ENCODE measurements at places on chromosomes 13 and 19.

- no peak for DNase-seq
Observed at GRCh38 chr13:111893071-111893606, 173.8 kb upstream of the SOX1 start.

DNA sequence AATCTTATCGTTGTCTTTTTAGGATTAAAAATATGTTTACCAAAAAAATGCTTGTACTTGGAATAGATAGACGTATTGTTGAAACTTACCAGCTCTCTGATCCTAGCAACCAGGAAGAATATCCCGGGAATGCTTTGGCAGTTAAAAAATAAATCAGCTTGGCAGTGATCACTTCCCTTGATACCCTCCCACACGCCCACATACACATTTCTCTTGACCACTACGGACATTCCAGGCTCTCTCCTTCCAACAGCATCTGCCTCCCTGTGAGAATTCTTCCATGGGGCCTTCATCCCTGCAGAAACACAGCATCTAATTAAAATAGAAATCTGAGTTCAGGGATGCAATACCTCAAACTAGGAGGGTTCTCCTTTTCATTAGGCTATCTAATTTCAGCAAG is 57.9 kb downstream of the THSD1 start:
- DNase-seq: no peak

DNA sequence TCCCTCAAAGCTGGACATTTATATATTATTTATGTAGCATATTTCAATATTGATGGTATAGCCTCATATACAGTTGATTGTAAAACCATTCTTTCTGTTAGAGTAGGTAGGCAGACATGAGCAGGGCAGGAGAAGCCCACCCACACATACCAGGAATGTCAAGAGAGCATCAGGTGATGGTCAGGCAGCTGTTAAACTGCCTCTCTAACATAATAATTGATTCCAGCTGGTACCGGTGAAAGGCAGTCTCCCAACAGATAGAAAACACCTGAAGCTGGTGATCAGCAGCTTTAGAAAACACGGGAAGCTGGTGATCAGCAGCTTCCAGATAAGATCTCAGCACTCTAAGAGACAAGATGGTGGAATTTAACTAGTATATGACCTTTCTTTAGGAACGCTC is 132.9 kb downstream of the SLITRK6 start:
- no peak for DNase-seq

GRCh38 chr13:34031610-34032009 is 213.7 kb downstream of the RFC3 start:
- DNase-seq: no peak

- DNase-seq: peak; percentile 25
Observed at GRCh38 chr19:50835785-50836542, 2.6 kb upstream of the KLK15 start.

DNA sequence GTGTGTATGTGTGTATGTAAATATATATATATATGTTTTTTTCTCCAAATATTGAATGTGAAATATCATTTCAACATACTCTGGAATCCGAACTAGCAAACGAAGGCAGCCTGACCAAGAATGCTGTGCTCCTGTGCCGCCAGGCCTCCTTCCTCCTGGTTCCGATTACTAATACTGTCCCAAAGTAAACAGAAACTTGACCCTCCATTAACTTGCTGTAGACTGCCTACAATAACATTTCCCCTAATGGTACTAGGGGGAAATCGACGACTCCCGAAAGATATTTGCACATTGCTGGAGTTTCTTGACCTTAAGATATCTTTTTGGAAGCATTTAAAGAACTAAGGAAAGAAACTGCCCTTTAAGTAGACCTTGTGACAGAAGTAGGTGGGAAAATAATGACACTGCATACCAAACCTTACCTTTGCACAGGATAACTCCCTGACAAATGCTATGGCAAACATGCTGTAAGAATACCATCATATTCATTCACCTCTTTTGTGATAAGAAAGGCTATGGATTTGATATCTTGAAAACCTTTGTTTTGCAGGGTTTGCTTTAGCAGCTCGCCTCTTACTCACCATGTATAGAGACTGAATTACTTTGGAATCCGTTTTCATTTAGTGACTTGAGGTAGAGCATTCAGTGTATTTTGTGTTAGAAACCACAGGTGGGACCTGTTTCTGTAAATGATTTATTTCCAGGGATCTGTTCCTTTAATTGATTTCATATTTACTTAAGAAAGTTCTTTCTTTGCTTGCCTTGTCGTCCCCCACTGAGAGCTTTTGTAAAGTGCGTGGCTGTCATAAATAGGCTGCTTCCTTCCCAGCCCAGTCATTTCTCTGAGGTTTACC is 80.1 kb downstream of the KLF5 start:
- DNase-seq: no peak

DNA sequence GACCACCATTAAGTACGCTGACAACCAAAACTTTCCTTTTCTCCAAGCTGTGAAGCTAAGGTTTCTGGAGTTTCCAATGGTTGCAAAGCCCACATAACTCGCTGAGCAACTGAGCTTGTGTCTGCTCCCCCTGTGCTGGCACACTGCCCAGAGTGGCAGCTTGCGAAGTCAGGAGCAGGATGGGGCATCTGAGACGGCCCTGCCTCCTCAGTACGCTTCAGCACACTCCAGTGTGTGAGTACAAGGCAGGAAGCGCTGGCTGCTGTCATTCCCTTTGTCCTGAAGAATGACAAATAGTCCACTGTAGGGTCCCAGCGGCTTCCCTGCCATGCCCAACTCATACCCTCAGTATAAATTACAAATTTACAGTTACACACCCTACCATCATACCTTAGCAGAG is 51.5 kb downstream of the SKA3 start:
- DNase-seq: no peak

- no peak for DNase-seq
Observed at GRCh38 chr19:8648240-8648639, 17.8 kb downstream of the NFILZ start.

DNA sequence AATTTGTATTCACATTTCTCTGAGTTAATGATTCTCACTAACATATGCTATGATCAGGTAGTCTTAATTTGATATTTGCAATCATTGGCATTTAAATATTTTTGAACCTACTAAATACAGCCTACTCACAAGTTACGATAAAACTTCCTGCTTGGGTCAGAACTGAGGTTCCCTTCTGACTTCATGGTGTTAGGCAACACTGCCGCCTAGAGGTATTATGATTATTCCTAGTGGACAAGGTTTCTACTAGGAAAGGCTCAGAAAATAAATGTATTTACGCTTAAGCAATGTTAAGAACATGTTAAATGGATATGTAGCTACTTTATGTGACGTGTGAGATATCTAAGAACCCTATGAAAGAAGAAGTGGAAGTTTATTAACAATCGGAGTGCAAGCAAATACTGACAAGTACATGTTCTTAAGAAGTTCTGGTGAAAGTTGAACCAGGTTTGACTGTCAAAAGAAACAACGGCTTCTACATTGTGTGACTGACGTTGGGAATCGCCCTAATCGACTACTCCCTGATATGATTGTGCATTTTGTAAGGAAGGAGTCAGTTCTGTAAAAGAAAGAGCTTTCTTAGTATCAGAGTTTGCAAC is 1395.8 kb downstream of the SLITRK5 start:
- DNase-seq: peak; percentile 26

GRCh38 chr19:17205237-17206140 is 9.7 kb upstream of the USE1 start:
- DNase-seq: peak; percentile 57

Measured in activated gamma-delta T cell treated with Interleukin-2 at 50 U/mL for 16 hours (primary cell).